NCI-H2227 treated with DMSO at 0.1 percent for 48 hours (cell line): ENCODE measurements at places on chromosomes 1 and 21.

- DNase-seq: no peak
Observed at GRCh38 chr21:27213303-27213702, 246.4 kb upstream of the ADAMTS5 start.

DNA sequence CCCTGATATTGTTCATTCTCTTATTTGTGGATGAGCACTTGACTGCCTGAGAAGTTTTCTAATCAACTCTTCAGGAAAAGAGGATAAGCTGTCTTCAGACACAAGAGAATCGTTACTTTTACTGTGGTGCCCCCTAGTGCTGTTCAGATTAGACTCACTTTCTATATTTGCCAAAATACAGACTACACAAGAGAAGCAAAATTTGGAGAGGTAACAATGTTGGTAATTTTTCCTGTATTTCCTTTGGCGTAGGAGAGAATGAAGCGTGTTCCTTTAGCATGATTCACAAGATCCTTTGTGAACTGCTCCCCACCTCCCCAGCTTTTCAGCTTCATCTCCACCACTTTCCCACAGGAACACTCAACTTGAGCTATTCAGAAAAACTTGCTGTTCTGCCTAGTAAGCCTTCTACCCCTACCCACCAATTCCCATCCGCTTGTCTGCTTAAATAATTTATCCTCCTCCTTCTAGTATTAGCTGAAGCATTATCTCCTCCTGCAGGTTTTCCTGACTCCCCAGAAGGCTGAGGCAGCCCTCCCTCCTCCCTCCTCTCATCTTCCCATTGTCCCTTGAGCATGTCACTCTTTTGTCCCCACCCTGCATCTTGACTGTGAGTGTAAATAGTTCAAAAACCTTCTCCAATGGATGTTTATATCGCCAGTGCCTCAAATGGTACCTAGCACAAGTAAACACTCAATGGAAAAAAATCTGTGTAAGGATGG, 4.5 kb downstream of the TNFSF4 start:
- no peak for DNase-seq

DNA sequence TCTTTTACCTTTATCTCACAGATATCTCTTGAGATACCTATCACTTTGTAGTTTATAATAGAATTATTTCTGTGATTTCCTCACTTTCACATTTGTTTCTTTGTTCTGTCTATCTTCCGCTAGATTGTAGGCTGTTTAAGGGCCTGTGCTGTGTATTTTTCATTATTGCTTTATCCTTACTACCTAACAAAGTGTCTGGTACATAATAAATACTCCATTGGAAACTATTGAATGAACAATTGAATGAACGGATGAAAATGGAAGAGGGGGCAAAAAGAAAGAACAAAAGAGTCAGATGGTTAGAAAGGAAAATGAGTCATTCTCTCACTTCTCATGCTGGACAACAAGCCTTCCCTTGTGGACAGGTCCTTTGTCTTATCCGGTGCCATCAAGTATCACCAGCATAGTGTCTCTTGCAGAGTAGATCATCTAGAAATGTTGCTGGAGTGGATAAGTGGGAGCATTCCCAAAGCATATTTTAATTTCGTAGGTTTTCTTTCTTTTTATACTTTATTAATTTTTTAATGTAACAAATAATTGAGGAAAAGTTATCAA, 159.8 kb downstream of the NEK7 start:
- DNase-seq: no peak

- no peak for DNase-seq
Observed at GRCh38 chr1:172005856-172006255, 164.6 kb downstream of the DNM3 start.

GRCh38 chr1:156673387-156674121, 3.7 kb downstream of the NES start:
- peak; percentile 16 for DNase-seq

DNA sequence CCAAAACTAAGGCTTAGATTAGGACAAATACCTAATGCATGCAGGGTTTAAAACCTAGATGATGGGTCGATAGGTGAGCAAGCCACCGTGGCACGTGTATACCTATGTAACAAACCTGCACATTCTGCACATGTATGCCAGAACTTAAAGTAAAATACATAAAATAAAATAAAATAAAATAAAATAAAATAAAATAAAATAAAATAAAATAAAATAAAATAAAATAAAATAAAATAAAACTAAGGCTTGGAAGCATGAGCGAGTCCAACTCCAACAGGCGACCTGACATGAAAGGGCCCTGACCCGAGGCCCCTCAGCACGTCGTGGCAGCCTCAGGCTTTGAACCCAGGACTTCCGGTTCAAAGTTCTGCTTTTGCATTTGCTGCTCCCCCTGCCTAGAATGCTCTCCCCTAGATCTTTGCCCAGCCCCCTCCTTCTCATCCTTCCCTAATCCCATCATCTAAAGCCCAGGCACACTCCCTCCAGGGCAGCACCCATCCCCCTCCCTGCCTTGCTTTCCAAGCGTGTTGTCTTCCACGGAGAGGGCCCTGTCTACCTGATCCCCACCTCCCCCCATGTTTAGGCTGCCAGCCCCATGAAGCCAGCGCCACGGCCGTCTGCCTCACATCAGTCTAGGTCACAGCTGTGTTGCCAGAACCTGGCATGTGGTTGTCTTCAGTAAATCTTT, 64.3 kb downstream of the TAS1R2 start:
- no peak for DNase-seq

DNA sequence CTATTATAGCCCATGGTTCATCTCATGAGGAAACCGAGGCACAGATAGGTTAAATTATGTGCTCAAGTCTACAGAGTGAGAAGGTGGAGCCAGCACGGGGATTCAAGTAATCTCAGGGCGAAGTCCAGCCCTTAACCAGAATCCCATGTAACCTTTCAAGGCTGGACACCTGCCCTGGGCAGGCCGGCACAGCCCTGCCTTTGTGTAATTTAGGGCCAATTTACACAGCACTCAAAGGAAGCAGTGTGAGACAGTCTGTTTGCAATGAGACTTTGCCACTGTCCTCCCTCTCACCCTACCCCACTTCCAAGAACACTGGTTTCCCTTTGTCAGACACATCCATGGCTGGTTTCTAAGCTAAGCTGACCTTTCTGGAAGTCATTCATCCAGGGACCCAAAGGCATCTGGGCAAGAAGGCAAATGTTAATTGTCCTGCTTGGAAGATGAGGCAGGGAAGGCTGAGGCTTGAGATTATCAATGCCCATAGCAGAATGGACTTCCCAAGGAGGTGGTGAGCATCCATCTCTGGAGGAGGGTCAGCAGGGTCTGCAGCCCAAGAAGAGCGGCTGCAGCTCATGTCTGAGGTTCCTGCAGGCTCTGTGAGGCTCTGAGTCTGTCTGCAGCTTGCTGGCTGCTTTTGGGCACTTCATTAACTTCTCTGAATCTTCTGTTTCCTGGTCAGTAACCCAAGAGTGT, 159.2 kb downstream of the TRABD2B start:
- DNase-seq: no peak

- no peak for DNase-seq
Observed at GRCh38 chr1:206110161-206110560, 7.0 kb downstream of the AVPR1B start.

- no peak for DNase-seq
Observed at GRCh38 chr1:22936681-22937080, 36.0 kb downstream of the LACTBL1 start.

DNA sequence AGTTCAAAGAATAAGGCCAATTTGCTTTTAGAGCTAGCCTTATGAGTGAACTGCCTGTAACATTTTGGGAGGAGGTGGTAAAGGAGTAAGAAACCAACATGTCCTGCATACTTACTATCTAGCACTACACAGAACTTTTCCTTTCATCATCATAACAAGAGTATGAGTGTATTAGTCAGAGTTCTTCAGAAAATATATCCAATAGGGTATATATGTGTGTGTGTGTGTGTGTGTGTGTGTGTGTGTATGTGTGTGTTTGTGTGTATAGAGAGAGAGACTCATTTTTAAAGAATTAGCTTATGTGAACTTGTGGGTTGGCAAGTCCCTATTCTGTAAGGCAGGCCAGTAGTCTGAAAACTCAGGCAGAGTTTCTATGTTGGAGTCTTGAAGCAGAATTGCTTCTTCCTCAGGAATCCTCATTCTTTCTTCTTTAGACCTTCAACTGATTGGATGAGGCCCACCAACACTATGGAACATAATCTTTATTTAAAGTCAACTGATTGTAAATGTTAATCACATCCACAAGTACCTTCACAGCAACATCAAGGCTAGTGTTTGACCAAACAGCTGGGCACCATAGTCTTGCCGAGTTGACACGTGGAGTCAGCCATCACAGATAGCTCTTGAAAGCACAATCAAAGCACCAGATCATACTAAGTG, 121.9 kb downstream of the CYYR1 start:
- DNase-seq: no peak

DNA sequence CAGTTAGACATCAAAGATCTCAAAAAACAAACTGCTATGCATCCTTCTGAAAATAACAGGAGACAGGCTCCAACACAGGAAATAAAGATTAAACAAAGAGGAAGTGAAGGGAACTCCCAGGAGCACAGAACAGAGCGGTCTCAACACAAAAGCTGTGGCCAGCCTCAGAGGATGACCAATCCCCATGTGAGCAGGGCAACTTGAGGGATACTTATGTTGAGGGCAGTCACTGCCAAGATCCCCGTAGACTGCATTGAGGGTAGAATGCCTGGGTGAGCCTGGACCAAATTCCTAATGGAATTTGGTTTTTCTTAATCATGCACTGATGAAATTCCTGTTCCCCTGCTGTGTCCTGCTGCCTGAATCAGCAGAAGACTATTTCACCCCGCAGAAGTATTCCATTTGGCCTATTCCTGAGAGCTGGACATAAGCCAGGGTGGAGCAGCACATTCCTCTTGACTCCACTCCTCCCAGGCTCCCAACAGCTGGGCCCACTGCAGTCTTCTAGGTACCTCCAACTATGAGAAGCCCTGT, 49.0 kb downstream of the JAK1 start:
- no peak for DNase-seq

DNA sequence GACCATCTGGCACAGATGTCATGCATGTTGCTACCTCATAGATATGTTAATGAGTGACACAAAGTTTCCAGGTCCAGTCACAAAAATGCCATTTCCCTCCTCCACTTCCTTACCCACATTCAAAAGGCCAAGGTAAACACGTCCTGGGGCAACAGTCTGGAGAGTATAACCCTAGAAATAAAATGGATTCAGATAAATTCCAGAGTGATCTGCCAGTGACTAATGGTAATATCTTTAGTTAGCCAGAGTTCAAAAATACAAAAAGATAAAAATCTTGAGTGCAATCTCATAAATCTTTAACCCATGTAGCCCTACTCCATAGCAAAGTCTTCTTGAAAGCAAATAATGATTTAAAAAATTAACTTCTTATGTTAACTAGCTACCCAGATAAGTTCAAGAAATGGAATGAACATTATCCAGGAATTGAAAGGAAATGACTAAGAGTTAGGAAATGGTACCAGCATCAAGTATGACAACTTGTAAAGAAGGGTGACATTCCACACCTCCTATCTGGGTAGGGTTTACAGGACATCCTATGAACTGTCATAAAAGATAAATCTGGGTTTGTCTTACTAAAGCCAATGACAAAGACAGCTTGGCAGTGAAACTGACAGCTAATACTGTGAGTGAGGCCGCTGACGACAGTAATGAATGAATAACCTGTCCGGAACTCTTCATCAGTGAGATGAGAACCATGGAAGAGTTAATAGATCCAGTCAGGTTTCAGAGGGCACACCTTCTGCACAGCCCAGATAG, 18.1 kb downstream of the RGS2 start:
- no peak for DNase-seq

GRCh38 chr1:22139817-22140216, 3.1 kb downstream of the WNT4 start:
- no peak for DNase-seq

DNA sequence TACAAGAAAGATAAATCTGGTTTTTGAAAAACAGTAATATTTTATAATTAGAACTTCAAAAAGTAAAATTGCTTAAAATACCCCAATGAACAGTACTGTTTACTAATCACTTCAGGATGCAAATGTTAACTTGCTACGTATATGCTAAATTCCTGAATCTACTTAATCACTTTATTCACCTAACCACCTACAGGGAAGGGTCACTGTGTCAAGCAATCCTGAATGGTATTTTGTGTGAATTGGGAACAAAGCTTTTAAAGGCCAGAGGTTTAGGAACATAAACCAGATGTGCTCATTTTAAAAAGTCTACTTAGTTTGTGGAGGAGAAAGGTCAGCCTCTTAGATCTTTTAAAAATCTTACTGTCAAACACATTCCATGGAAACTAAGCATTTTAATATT, 1143.0 kb upstream of the ADGRL2 start:
- no peak for DNase-seq

DNA sequence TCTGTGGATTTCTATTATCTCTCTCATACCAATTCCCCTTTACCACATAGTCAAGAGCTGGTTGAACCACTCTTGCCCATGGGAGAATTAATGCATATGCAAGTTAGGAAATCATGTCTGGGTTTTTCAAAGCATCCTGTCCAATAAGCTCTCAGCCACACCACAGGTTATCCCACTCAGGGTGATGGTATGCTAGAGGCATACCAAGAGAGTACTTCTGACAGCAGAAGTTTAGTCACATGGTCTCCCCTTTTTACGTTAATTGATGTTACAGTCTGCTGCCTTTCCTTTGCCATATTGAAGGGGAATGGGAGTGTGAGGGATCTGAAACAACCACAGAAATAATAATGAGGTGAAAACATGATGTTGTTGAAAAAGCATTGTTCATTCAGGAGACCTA, 135.8 kb upstream of the PBX1 start:
- no peak for DNase-seq

DNA sequence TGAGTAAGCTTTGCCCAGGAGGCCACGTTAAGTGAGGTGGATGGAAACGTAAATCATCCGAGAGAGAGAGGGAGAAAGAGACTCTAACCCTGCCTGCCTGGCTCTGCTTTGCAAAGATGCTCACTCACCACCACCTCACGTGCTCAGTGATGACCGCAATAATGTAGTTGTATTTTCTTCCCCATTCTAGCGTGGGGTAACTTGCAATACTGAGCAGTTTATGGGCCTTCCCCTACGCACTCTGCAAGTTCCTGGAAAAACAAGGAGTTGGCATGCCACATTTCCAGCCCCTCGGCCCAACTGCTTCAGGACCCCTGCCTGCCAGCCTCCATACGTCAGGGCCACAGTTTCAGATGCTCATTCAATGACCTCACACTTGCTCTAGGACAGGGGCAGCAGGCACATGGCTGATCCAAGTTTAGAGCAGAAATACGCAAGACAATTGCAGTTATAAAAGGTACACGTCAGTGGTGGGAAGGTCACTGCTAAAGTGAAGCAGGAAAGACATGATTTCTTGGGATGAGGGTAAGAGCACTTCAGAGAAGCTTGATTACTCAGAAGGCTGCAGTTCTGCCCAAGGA, 112.5 kb upstream of the RAB4A start:
- no peak for DNase-seq

GRCh38 chr1:185229981-185230380, 73.0 kb downstream of the SWT1 start:
- no peak for DNase-seq

- no peak for DNase-seq
Observed at GRCh38 chr1:231423648-231424047, 1.6 kb upstream of the EGLN1 start.

- no peak for DNase-seq
Observed at GRCh38 chr1:11948822-11949458, 14.4 kb downstream of the PLOD1 start.

GRCh38 chr1:244214009-244214967, 163.2 kb downstream of the ZBTB18 start:
- no peak for DNase-seq
